NCI-H2171 (cell line): ENCODE measurements at places on chromosomes 4 and X.

DNA sequence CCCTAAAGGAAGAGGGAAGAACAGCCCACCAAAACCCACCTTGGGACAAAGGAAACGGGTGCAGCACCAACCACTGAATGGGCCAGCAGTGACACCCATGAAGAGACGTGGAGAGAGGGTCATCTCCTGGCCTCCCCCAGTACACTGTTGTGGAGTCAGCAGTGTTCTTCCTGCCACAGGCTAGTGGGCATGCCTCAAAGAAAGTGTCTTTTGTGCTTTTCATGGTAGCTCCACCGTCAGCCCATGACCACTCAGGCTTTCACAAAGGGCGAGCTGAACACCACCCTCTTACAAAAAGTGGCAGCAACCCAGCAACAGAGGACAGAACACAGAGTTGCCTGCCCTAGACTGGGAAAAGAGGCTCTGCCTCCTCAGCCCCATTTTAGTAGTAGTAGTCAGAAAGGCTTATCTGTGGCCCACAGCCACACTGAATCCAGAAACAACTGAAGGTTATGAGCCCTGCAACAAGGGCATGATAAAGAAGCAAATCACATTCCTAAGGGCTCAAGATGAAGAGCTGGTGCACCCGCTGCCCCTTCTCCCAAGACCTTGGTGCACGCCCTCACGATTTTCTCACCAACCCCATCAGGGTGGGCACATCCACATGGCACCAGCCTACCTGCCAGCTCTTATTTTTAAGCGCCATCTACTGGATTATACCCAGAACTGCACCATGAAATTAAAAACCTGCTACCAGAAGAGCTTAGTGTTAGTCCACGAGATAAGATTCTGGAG lies 53.1 kb downstream of the RAB28 start:
- DNase-seq = no peak

- no peak for DNase-seq
Measured at GRCh38 chr4:37689353-37690095, 3.3 kb upstream of the RELL1 start.

DNA sequence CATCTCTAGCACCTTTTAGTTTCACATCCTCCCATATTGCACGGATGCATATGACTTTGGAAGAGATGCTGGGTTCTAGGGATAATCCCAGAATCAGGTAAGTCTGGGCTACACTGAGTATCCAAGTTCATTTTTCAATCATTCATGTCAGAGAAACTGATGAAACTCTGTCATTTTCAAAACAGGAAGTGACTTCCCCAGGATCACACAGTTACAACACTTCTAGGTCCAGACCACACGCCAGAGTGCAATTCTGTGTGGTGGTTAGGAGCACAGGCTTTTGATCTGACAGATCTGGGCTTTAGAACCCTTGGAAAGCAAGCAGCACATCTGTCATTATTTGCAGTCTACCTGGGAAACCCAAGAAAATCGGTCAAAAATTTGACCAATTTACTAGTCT lies 52.1 kb upstream of the CDKN2AIP start:
- DNase-seq = no peak

- DNase-seq = no peak
Measured at GRCh38 chr4:187903106-187903505, 92.5 kb upstream of the ZFP42 start.

DNA sequence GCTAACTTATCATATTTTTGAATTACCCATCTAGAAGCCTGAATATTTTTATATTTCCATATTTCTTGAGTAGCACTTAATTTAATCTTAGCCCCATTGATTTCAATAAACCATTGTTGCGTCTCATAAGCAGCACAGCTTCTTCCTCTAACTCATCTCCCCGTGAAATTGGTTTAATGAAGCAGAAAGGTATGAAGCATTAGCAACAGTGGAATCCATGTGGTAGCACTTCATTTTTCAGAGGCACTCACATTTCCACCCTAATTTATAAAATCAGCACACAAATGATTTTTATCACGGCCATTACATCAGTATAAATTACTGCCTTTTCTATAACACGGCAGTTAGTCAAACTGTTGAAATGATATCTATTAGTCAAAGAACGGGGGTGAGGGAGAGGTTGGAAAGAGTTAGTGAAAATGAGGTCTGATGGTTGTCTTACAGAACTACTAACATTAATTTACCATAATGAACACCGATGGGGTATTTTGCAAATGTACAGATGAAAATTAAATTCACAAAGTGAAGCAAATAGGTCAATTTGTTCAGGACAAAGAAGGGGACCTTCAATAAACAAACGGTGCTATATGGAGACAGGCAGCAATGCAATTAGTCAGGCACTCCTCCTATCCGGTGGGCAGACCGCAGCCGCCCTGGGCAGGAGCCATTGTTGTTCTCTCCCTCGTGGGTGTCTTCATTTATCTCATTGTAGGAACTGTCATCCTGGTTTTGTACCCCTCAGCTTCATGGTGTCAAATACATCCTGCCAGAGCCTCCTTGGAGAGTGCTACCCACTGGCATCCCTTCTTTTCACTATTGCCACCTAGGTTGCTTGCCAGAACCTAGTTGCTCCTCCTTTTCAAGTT lies 205.7 kb downstream of the SOX3 start:
- DNase-seq = no peak

DNA sequence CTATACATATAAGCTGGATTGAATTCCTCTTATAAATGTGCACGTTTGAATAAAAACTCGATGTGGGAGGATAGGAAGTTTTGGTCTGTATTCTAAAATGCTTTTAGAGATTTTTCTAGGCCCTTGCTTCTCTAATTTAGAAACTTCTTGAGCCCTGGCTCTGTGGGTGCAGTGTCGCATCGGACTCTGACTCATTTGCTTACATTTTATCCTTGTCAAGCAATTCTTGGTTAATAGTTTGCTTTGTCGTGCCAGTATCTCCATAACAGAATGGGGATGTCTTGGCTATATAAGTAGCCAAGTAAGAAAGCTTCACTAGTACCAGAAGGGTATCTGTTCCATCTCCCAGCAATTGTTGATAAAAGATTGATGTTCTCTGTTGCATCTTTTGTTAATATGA lies 10.7 kb downstream of the SGMS2 start:
- no peak for DNase-seq

DNA sequence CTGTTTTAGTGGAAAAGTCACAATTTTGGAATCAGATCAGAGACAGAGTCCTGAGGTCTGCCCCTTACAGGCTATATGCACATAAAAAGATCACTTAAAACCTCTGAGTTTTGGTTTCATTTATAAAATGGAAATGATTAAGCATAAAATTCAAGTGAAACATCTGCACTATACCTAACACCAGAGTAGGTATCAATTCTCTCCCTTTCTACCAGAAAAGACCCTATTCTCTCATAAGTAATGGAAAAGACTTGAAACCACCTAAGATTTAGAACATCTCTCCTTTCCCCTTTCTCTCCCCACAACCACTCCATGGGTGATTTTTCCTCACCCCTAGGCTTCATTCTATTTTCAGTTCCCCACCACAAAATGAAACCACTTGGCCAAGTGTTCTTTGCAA lies 907 bp downstream of the LHFPL1 start:
- no peak for DNase-seq

GRCh38 chr4:74159143-74159709 lies 1.3 kb downstream of the MTHFD2L start:
- no peak for DNase-seq

DNA sequence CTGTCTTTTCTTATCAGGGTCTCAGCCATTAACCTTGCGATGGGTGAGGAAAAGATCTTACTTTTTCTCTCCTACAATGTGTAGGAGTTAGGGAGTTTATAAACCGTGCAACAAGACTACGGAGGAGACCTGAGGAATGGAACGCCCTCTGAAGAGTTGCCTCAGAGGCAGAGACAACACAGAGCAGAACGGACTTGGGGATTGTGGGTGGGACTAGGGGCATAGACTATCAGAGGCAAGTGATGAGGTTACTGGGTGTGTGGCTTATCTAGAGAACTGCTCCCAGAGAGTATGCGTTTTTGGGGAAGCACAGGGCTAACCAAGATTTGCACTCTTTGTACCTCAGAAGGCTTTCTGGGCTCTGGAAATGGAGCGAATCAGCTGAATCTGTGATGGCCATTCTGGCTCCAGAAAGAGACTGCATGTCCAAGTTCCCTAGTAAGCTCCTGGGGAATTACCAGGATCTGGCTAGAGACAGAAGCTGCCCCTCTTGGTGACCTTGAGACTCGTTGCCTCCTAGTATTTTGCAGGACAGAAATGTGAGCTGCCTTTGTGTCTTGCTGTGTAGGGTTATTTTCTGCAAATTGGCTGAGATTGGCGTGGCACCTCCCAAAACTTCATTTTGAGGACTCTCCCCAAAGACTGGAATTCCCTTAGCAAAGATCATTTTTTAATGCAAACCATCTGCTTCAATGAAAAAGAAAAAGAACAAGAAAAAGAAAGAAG lies 118.9 kb downstream of the ARSF start:
- no peak for DNase-seq

DNA sequence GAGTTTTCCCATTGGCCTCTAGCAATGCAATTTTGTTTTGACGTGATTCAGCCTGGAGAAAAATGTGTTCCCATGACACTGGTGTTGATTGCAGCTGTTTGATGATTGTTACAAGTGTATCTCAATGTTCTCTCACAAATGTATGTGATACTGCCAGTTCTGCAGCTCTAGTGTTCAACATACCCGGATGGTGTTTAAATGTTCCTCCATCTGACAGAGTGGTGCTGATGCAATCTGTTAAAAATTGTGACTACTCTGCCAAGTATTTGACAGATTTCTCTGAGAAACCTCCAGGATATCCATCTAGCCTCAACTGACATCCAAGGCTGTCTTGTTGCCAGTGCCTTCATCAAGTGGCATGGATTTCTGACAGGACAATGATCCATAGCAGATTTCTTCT lies 657.2 kb upstream of the DIAPH2 start:
- DNase-seq = no peak

- DNase-seq = no peak
Measured at GRCh38 chrX:99271641-99272040, 1138.4 kb downstream of the PCDH19 start.

DNA sequence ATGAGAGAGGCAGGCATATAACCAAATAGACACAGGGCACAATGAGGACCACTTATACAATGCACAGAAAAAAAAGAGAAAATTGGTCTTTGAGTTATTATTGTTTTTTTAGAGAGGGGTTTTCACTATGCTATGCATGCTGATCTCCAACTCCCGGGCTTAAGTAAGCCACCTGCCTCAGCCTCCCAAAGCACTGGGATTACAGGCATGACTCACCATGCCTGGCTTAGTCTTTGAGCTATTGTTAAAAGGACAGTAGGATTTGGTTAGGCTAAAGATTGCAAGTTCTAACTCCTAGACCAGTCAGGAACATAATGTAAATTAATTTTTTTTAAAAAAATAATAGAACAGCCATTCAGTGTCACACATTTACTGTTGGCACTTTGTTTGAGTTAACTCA lies 340.1 kb downstream of the GPAT3 start:
- no peak for DNase-seq

DNA sequence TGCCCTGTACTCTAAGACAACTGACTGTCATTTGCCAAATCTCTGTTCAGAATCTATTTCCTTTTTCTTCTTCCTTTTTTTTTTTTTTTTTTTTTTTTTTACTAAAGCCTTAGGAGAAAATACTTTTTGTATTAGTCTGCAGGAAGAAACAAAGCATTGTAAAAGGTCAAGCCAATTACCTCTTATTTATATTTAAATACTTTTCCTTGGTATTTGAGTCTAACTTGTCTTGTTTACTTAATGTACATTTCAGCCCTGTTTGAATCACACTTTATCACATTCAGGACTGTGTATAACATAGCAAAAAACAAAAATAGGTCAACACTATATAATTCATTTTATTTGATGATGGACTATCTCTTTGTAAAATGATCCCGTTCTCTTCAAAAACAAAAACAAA lies 262.2 kb downstream of the RPA4 start:
- DNase-seq = no peak

DNA sequence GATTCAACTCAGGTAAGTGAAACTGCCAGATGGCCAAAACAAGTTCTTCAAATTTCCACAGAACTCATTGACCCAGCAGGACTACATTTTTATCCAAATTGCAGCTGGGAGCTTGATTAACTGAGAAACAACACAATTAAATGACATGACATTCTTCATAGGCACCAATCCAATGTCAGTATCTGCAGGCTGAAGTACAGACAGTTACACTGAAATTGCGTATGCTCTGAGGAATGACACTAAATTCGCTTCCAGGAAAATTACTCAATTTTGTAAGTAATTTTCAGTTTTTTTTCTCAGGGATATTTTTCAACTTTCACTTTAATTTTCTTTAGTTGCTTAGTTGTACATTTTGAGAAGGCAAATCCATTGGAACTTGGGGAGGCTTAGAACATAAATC lies 4.5 kb downstream of the C1GALT1C1 start:
- DNase-seq = no peak

GRCh38 chr4:185716141-185716551 lies 95.8 kb downstream of the SORBS2 start:
- DNase-seq = peak; percentile 82

- DNase-seq = no peak
Measured at GRCh38 chr4:111639876-111640275, 505.4 kb upstream of the FAM241A start.

DNA sequence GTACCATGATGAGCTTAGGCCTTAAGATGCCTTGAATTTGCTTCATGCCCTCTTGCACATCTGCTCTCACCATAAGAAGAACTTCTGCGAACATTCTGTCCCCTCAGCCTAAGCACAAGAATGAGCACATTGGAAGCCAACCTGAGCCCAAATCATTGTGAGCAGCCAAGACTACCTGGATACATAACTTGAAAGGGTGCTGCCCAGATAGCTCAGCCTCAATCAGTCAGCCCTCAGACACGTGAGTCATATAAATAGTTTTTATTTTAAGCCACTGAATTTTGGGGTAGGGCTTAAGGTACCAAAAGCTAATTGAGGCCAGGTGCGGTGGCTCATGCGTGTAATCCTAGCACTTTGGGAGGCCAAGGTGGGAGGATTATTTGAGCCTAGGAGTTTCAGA lies 27.5 kb upstream of the BBS12 start:
- DNase-seq = no peak

GRCh38 chrX:123835661-123836371 lies 24.0 kb upstream of the XIAP start:
- no peak for DNase-seq

- DNase-seq = peak; percentile 5
Measured at GRCh38 chrX:68511255-68511654, 12.4 kb downstream of the YIPF6 start.

DNA sequence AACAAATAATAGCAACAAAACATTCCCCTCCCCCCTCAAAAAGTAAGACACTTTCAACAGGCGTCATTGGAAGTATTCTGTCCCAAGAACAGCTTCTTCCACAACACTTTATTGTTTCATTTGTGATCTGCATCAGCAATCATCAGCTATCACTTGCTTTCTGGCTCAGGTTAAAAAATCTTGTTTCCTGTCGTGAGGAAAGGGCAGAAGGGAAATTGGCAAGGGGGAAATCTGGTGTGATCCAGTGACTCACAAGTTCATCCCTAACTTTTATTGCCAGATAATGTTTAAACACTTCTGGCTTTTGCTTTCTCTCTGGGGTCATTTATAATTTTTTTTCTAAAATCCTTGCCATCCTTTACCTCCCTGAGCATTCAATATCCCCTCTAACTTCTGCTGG lies 247.4 kb upstream of the GIMD1 start:
- no peak for DNase-seq
